Fibroblast of villous mesenchyme (primary cell): ENCODE measurements at places on chromosomes 6 and 20.

- no peak for DNase-seq
Measured at GRCh38 chr20:4688305-4688704, 33.4 kb upstream of the PRND start.

DNA sequence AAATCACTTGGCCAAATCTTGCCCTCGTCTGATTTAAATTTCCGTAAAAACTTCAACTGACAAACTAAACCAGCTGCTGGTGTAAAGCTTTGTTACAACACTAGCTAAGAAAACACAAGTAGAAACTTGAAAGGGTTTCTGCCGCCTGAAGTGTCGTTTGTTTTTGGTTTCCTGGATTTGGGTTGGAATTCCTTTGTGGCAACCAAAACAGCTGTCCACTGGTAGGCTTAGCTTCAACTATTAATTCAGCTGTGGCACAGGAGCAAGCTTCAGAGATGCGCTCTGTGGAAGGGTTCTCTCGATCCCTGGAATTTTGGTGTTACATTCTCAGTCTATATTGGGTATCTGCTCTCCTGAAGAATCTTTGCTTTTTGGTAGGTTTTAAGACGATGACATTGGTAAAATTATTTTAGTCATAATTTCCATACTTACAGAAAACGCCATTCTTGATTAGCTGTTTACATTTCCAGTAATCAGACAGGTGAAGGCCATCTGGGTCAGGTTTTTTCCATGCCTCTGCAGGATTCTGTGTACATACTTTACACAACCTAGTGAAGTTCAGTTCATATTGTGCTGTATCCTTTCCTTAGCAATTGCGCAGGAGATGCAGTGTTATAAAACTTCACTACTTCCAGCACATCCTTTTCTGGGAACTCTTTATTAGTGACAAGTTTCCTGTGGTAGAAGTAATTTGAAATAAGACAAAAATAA lies 29.9 kb upstream of the SAMD3 start:
- peak; percentile 10 for DNase-seq

GRCh38 chr20:58352468-58352867 lies 36.6 kb upstream of the VAPB start:
- DNase-seq = no peak

GRCh38 chr20:61958773-61959700 lies 106.6 kb downstream of the TAF4 start:
- DNase-seq = no peak

DNA sequence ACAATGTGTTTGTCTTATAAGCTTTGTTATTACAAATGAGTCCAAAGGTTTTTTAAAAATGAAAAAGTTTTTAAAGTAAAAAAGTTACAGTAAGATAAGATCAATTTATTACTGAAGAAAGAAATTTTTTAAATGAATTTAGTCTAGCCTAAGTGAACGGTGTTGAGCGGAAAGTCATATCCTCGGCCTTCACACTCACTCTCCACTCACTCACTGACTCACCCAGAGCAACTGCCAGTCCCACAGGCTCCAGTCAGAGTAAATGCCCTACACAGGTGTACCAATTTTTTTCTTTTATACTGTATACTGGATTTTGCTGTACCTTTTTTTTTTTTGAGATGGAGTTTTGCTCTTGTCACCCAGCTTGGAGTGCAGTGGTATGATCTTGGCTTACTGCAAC lies 42.7 kb upstream of the AGPAT4 start:
- no peak for DNase-seq

DNA sequence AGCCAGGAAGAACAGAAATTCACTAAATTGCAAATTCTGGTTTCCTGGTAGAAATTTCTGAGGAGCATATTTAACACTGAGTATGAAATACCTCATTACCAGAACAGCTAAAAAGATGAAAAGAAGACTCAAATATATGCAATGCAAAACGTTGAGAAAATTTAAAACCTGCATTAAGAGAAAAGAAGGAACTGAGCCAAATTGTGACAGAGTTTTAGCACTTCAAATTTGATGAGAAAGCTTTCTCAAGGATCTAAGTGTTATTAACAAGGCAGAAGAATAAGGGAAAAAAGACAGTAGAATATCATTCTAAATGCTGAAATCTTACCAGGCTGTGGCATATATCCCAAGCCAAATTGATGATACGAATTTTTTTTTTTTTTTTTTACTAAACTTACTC lies 443.0 kb downstream of the COL12A1 start:
- no peak for DNase-seq

DNA sequence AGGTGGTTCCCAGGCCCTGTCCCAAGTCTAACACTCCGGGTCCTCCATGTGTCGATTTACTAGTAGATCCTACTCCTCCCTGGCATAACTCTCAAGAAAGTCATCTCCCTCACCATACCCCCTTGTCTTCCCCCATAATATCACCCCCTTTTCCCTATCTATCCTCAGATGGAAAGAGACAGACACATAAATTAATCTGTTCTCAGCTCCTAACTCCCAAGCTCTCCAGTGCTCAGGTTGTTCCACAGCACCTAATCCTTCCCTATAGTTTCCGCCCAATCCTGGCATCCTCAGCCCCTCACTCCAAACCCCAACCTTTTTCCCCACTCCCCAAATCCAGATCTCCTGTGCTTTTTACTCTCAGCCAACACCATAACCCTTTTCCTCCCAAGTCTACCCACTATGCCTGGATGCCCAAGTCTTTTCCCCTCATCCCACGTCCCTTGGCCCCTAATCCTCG lies 808 bp downstream of the ILRUN start:
- DNase-seq = no peak

DNA sequence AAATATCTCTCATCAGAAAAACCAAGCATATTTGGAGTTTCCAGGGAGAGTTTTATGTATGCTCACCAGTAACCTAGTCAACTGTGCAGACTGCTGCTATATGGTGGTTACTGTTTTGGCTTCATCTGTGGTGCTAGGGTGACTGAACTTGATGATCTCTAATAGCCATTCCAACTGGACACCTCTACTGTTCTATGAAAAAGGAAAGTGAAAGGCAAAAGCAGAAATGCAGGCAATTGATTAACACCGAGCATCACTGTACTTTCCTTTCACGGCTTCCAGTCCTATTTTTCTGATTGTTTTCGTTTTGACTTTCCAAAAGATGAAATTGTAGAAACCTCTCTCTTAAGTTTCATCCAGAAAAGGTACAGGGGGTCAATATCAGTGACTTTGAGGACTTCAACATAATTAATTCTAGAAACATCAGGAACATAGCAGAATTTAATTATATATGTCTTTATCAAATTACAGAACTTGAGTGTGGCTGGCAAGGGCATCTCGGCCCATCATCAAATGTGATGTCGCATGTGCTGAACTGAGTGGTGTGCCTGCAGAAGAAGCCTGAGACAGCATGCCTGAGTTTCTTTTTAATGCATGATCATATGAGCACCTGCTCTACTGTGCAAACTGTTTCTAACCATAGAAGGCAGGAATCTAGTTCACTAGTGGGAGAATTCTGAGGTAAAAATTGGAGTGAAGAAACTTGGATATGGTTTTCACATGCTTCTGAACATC lies 464.3 kb upstream of the FLRT3 start:
- no peak for DNase-seq

GRCh38 chr6:149463781-149464180 lies 21.0 kb downstream of the ZC3H12D start:
- peak; percentile 61 for DNase-seq
